CD4-positive, alpha-beta T cell treated with Interferon alpha-2 for 1 hour (primary cell): ENCODE measurements at places on chromosomes 11 and 22.

DNA sequence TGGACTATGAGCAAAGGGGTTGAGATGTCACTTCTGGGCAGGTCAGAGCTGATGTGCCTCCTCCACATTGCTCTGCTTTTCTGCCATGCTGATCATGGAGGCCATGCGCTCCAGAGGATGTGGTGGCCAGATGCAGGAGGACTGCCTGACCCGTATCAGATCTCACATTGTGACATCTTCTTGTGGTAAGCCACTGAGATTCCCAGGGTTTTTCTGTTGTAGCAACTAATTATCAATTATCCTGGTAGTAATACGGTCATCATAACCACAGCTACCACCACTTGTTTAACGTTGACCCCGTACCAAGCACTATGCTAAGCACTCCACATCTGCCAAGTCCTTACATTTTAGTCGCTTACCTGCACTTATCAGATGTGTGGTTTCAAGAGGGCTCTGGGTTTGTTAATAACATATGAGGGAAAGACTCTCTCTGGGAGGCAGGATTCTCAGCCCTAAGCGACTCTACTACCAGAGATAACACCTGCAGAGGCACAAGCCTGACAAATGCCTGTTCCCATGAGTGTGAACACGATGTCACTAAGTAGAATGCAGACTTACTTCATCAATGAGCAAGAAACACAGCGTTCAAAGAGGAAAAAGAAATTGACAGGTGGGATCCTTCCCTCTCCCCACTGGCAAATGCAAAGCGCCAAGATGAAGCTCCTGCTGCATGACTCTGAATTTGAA lies 63.6 kb upstream of the TIMP3 start:
- DNase-seq: no peak

DNA sequence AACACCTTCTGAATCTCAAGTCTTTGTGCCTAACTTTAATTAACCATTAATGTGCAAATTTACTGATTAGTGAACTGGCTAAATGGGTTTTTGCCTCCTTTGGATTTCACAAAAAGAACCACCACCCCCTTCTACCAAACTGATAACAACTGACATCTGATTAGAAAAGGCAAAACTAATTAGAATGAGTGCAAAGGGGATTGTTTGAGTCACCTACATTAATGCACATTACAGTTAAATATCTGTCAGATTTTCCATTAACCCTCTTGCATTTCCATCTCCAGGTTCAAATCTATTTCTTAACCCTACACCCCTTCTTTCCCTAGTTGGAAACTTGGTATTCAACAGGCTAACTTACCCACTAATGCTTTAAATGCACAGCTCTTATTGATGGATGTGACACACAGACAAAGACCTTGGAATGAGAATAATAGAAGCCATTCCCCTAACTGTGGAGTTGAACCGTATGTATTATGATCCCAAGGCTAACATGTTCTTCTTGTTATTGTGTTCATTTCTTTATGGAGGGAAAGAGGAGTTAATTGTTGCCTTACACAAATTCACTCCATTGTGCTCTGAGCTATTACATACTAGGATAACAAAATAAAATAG lies 161.5 kb upstream of the MTMR2 start:
- DNase-seq: no peak

- no peak for DNase-seq
These were observed 716 bp upstream of the TYMP start for GRCh38 chr22:50530580-50530876.

GRCh38 chr11:122310766-122311165 lies 194.8 kb upstream of the BLID start:
- DNase-seq: no peak

DNA sequence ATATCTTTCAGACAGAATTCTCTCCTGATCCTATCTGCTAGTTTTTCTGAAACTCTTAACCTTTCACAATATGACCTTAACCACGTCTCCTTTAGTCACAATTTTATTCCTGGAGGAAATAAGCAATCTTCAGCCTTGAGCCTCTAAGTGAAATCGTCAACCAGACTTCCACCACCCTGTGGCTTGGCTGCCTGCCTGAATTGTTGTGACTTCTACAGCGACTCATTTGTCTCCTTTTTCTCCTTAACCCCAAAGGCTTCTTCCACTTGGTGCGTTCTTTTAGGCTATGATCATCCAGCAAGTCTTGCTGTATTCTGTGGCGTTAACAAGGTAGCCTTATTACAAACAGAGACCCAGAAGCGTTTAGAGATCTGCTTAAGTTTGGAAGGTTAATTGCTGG lies 535.1 kb upstream of the ARHGAP42 start:
- no peak for DNase-seq

- no peak for DNase-seq
These were observed 17.4 kb downstream of the NPTXR start for GRCh38 chr22:38826386-38826785.

DNA sequence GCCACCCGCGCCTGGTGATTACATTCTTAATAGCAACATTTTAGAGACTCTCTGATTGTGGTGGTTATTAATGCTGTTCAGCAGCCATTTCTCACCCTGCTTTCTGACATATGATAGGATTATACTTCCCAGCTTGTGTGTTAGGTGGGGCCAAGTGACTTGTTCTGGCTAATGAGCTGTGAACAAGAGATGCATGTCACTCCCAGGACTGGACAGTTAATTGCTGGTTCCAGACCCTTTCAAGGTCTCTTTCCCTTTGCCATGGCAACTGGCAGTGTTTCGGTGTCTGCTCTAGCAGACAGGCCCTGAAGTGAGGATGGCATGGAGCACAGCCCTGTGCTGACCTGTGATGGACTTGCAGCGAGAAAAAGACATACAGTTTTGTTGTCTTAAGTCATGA lies 8.9 kb upstream of the PTPRJ start:
- DNase-seq: no peak

- no peak for DNase-seq
These were observed 50.9 kb downstream of the ENDOD1 start for GRCh38 chr11:95140397-95141033.

DNA sequence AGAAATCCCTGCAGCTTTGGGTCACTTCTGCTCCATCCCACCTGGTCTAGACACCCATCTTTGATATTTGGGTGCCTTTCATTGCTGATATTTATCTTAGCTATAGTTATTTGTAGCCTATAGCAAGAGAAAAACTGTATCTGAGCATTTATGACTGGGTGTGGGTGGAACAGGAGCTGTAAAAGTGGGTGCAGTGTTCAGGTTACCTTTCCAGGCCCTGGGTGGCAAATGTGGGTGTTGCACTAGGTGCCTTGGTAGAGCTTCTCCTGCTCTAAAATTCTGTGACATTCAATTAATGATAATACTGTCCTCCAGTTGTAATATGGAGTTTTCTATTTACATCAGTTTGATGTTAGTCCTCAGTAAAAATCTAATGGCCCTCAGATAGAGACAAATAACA lies 78.4 kb upstream of the OR4B1 start:
- DNase-seq: no peak

DNA sequence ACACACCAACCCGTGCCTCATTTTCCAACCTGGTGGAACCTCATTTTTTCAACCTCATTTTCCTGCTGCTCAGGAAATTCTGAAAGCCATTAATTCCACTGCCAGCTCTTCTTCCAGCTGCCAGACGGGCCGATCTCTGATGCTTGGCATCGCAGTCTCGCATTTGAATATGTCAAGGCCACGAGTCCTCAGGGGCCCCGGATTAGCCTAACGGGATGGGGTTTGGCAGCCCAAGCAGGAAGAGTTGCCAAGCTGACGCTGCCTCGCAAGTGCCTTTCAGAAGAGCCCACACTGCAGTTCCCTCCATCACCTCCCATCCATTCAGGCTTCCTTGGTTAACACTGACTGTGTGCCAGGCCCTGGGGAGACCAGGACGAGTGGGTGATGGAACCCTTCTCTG lies 8.7 kb downstream of the RASD2 start:
- DNase-seq: no peak

DNA sequence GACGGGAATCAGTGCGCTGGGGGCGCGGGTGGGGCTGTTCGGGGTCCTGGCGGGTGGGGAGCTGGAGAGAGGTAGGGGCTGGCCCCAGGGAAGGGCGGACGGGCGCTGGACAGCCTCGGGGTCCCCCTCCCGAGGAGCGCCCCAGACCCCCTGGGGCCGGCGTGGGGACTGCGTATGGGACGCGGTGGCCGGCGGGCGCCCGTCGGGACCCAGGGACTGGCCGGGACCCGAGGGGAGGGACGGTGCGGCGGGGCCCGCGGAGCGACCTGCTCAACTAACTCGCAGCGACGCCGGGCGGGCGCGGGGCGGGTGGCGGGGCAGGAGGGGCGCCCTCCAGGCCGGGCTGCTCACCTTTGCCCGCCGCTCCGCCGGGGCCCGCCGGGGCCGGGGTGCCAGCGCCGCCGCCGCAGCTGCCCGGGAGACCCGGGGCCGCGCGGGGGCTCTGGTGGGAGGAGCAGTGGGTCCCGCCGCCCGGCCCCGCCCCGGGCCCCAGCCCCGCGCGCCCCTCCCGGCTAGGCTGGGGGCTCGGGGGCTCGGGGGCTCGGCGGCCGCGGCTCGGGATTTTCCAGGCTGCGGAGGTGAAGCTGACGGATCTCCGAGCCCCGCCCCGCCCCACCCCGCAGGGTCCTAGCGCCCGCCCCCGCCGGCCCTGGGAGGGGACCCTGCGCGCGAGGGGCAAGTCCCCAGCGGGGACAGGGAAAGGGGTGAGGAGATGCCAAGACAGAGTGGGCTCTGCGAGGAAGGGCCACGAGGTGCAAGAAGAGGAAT lies 12.3 kb downstream of the STARD10 start:
- peak; percentile 73 for DNase-seq

DNA sequence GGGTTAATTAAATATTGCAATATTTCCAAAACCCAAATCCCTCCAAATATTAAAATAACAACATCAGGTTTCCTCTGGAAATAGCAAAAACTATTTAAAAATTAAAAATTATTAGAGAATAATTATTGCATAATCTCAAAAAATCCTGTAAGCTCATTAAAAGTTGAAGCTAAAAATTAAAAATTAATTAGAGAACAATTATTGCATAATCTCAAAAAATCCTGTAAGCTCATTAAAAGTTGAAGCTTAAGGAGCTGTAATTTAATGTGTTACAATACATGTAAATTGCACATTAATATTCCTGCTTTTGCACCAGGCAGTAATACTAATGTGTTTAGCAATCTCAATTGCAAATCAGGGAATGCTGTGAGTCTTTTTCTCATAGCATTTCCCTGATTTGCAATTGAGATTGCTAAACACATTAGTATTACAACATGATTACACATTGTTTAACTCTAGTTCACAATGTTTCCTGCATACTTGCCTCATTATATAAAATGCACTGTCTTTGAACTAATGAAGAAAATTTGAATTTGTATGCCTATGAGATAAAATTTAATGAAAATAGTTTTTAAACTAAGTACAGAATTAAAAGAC lies 247.7 kb downstream of the GUCY1A2 start:
- no peak for DNase-seq

- no peak for DNase-seq
These were observed 6.6 kb downstream of the PAX6 start for GRCh38 chr11:31804312-31805036.

- DNase-seq: no peak
These were observed 58.7 kb downstream of the CTTN start for GRCh38 chr11:70456921-70457532.

GRCh38 chr22:44519886-44520285 lies 21.9 kb upstream of the RTL6 start:
- no peak for DNase-seq

GRCh38 chr11:64887757-64888405 lies 9.5 kb upstream of the EHD1 start:
- DNase-seq: peak; percentile 87
